Adrenal gland (tissue), 19 donors: ENCODE measurements at places on chromosomes 5 and 9.

GRCh38 chr9:24245988-24246387 lies 299.7 kb downstream of the IZUMO3 start:
- DNase-seq: no peak

- DNase-seq: peak; percentile 34
Observed at GRCh38 chr9:126842220-126842842, 18.1 kb upstream of the ZBTB34 start.

DNA sequence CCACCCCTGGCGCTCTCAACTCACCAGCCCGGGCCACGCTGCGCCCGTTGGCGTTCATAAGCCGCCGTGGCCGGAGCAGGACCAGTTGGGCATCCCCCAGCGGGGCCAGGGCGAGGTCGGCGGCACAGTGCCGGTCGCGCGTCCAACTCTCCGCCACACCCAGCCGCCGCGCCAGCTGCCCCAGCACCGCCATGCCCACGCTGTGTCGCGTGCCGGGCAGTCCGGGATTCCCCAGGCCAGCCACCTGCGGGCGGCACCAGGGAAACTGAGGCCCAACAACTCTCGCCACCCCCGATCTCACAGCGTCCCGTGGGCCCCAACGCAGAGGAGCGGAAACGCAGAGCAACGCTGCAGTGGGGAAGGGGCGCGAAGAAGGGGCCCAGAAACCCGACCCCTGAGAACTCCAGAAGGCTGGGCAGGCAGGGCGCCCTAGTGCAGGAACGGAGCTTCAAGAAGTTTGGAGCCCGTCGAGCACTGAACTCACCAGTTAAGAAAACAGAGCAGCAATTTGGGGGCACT lies 453 bp downstream of the PTRH1 start:
- peak; percentile 49 for DNase-seq

- DNase-seq: no peak
Observed at GRCh38 chr5:104431981-104432380, 869.4 kb upstream of the NUDT12 start.

GRCh38 chr5:170408877-170409660 lies 19.9 kb upstream of the KCNMB1 start:
- no peak for DNase-seq

- DNase-seq: no peak
Observed at GRCh38 chr9:26684029-26684428, 208.6 kb downstream of the CAAP1 start.

- no peak for DNase-seq
Observed at GRCh38 chr5:63553073-63553472, 409.2 kb downstream of the HTR1A start.

GRCh38 chr9:110025551-110026170 lies 182.3 kb downstream of the C9orf152 start:
- no peak for DNase-seq
